ENCODE measurements at places on chromosomes 13 and 19.
A peak's percentile ranks its signal among the peaks of the same experiment; 100 is the strongest.

GRCh38 chr19:40763526-40763925, 11.8 kb upstream of the MIA start:
- DNase-seq = no peak

DNA sequence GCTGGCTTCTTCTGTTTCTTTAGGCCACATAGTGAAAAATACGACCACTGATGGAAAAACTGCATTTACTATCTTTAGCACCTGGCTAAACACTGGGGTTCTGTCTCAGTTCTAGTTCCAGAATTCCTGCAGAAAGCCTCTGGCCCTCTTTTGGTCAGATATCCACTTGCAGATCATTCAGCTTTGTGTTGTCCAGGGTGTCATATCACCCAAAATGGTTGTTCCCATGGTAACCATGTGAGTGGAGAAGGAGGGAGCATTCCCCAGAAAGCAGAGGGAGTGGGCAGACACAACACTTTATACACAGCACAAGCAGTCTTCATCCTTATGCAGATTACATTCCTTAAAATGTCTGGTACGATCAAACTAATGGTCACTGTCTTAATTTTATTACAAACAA, 73.5 kb downstream of the CAB39L start:
- no peak for DNase-seq

DNA sequence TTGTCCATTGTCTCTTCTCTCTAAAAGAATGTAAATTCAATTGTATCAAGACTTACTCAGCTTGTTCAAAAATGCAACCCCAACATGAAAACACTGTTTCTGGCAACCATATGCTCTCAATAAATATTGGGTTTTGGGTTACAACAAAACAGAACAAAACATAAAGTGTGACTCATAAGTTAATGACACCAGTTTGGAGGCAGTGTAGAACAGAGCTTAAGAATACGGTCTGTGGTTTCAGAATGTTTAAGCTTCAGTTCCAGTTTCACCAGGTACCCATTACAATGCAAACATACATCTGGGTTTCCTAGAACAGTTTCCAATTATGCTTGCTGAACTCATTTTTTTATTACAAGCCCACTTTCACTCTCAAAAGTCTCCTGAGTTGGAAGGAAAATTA, 285.8 kb upstream of the PCDH9 start:
- peak; percentile 92 for DNase-seq

DNA sequence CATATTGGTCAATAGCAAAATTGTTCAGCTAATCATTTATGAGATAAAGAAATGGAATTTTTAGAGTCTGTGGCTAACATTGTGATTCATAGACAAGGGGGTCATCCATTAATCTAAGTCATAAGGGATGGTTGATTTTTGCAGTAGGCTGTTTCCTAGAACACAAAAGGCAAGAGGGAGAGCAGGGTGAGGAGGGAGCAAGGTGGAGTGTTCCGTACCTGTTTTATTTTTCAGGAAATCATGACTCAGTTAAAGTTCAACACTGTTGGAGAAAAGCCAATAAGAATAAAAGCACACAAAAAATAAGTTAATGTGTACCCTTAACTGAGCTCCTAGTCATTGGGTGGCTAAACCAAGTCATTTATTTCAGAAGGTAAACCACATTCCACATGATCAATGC, 512.4 kb upstream of the ATXN8OS start:
- DNase-seq = no peak

DNA sequence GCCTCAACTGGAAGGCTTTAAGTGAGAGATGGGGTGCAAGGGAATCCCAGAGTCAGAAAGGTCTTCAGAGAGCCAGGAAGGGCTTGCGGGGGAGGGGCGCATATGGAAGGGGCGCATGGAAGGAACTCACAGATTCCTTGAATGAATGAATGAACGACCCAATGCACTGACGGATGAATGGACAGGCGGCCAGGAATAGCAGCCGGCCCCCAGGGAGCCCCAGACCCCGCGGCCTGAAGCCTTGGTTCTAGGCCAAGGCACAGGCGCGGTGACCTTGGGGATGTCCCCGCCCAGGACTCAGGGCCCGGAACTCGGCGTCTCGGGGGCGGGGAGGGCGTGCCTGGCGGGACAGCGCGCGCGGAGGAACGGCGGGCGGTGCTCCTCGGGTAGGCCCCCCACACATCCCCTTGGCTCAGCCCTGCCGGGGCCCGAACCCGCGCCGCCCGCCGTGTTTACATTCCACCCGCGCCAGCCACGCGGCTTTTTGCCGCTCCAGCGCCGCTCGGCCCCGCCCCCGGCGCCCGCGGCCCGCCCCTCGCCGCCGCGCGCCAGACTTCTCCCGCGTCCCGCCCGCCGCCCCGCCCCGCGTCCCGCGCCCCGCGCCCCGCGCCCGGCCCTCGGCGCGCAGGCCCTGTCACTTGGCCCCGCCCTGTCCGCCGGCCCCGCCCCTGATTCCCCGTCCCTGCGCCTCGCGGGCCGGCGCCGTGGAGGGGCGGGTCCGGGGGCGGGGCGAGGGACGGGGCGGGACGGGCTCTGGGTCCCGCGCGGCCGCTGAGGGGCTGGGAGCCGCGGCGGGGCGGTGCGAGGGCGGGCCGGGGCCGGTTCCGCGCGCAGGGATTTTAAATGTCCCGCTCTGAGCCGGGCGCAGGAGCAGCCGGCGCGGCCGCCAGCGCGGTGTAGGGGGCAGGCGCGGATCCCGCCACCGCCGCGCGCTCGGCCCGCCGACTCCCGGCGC, at the start of gene CCNE1:
Gene CCNE1, plus strand, starts transcription at position 867 of the 955 bp plus-strand sequence. CDS start 565 bp downstream, outside the sequence.
- DNase-seq = peak; percentile 81

- peak; percentile 89 for DNase-seq
Measured at GRCh38 chr13:37486171-37486681, 112.3 kb downstream of the POSTN start.

- no peak for DNase-seq
Measured at GRCh38 chr19:45911291-45911690, 3.3 kb downstream of the NANOS2 start.

DNA sequence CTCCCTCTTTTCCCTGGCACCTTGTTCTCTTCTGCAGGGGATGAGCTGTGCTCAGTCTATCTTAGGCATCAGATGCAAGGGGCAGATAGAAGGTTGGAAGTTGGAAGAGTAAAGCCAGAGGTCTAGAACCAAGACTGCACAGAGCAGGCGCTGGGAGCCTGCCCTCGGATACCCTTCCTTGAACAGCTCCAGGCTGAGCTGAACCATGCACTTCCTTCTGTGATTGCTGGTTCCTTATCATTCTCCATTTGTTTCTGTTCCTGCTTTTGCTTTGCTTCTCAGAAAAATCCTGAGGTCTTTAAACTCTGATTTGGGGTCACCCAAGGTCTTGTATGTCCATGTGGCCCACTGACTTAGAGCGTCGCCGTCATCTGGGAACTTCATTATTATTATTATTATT, 36.3 kb downstream of the ARHGEF18 start:
- no peak for DNase-seq

DNA sequence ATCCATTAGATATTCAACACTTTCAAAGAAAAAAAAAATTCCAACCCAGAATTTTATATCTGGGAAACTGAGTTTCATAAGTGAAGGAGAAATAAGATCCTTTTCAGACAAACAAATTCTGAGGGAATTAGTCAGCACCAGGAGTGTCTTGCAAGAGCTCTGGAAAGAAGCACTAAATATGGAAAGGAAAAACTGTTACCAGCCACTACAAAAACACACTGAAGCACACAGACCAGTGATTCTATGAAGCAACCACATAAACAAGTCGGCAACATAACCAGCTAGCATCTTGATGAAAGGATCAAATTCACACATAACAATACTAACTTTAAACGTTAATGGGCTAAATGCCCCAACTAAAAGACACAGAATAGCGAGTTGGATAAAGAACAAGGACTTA, 368.4 kb upstream of the MIR17HG start:
- peak; percentile 10 for DNase-seq

GRCh38 chr13:69109891-69110525, 997.6 kb upstream of the ATXN8OS start:
- no peak for DNase-seq

GRCh38 chr13:42487221-42487620, 86.7 kb upstream of the TNFSF11 start:
- peak; percentile 83 for DNase-seq

GRCh38 chr13:27821566-27821965, 29.3 kb downstream of the GSX1 start:
- no peak for DNase-seq

DNA sequence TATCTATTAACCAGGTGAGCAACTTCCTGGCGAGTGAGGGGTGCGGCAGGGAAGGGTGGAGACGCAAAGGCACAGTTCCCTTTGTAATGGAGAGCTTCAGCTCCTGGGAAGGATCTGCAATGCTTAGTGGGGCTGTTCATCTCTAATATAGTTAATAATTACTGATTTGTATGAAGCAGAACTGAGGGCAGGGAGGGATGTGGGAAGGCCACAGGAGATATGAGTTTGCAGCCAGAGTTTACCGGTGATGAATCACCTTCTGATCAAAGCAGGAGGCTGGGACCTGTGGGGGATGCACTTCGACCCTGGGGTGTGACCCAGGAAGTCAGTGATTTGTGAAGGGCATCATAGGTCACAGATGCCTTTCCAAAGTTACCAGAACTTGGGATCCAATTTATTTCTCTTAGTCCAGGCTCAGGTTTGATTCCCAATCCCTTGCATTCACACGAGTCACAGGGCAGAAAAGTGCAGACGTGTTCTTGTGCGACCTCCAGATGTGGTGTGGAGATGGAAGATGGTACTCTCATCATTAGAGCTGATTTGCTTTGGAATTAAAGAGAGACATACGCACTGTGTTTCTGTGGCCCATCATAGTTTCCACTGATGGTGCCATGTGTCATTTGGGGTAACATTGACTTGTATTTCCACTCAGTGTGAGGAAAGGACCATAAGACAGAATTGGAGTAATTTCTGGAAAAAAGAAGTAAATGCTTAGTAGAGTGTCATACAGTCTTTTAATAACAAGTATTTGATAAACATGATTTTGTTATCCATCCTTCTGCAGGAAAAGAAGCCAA, 55.0 kb downstream of the LRCH1 start:
- DNase-seq = no peak

DNA sequence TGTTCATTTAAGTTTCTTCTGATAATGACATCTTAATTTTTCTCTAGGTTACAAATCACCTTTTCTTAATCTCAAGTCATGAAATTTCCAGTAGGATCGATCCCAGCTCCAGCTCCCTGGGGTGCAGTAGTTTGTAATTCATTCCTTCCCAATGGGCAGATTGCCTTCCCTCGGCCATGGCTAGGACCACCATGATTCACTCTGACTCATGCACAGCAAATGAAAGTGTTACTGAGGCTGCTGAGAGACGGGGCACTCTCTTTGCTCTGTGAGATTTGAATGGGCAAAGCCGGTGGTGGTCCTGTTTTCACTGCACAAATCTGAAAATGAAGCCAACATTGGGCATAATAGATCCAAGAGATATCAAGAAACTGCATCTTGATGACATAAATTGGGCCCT, 202.8 kb upstream of the IRS2 start:
- peak; percentile 69 for DNase-seq

GRCh38 chr13:26221399-26221720, 754 bp downstream of the RNF6 start:
- no peak for DNase-seq

GRCh38 chr13:27617881-27618321, 2.4 kb downstream of the LNX2 start:
- no peak for DNase-seq

GRCh38 chr13:65784088-65784816, 1445.9 kb downstream of the PCDH9 start:
- no peak for DNase-seq

GRCh38 chr19:55098716-55099556, 18.5 kb downstream of the PPP1R12C start:
- DNase-seq = no peak

GRCh38 chr19:39380521-39381502, 10.1 kb downstream of the PAF1 start:
- no peak for DNase-seq

GRCh38 chr13:78491978-78492377, 111.4 kb downstream of the POU4F1 start:
- DNase-seq = no peak

DNA sequence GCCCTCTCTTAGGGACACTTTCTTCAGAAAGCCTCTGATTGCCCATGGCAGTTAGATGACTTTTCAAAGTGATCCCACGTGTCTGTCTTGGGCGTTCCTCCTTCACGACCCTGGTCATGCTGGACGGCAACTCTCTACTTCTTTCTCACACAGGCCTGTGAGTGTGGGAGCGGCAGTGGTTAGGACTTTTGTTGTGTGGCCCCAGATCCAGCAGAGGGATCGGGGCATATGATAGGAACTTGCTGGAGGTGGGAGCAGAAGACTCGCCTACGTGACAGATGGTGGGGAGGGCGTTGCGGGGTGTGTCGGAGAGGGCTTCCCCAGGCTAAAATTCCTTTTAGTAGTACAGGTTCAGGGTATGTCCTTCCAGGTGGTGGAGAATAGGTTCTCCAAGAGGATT, 289.5 kb upstream of the MAB21L1 start:
- DNase-seq = no peak

- DNase-seq = peak; percentile 27
Measured at GRCh38 chr19:40165362-40165937, 25.8 kb upstream of the MAP3K10 start.

- DNase-seq = no peak
Measured at GRCh38 chr19:19662344-19662743, 1.1 kb downstream of the ATP13A1 start.

- no peak for DNase-seq
Measured at GRCh38 chr13:19158526-19159174, 23.0 kb downstream of the TUBA3C start.

DNA sequence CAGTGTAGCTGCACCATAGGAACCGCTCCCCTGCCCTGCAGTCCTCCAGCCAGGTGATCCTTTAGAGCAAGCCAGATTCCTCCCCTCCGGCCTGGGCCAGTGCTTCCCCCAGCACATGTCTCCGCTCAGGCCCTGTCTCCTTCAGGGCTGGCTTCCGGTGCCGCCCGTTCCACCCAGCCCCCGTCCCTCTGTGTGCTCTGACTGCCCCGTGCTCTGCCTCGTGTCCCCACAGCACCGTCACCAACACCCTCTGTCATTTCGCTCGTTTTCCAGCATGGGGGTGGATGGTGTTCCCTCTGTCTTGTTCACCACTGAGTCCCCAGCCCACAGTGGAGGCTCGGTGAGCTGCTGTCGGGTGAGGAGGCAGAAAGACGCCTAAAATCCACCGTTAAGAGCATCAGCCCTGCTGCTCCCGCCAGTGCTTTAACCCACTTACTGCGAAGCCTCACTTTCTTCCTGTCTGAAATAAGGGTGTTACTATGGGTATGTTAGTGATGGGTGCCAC, 54.5 kb downstream of the TSSK6 start:
- no peak for DNase-seq
